Eye (tissue), 1 donor: ENCODE measurements at places on chromosomes 2 and 18.
A peak's percentile ranks its signal among the peaks of the same experiment; 100 is the strongest.

DNA sequence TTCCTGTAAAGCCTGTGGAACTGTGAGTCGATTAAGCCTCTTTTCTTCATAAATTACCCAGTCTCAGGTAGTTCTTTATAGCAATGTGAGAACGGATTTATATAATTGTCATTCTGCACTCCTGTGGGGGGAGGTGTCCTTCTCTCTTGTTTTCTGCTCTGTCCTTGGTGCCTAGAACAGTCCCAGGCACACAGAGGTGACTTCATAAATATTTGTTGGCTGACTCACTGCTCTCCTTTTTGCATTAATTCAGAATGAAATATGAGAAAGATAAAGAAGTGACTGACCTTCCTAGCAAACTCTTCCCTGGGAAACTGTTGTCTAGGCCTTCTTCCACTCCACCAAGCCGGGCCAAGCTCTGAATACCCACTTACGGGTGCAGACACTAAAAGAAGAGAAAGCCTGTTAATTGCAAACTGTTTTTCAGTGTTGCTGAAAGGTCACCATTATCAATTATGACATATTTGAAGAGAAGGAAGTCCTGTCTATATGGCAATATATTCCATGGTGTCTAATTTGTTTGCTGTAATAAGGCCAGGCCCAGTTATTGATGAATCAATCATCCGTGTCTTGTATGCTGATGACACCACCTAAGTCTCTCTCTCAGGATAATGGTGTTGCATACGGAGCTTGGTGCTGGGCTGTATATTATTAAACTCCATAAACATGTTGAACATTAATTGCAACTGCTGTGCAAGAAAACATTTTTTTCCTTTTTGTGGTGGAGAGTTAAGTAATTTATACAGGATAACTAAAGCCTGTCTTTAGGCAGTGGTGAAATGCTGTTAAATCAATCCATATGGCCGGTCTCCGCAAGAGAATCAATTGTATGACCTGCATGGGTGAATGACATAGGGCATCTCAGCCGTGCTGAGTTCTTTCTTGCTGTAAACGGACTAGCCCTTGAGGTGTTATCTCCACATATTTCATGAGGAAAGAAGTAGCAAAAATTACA lies 567.5 kb downstream of the SLC4A3 start:
- DNase-seq, result peak; percentile 26

DNA sequence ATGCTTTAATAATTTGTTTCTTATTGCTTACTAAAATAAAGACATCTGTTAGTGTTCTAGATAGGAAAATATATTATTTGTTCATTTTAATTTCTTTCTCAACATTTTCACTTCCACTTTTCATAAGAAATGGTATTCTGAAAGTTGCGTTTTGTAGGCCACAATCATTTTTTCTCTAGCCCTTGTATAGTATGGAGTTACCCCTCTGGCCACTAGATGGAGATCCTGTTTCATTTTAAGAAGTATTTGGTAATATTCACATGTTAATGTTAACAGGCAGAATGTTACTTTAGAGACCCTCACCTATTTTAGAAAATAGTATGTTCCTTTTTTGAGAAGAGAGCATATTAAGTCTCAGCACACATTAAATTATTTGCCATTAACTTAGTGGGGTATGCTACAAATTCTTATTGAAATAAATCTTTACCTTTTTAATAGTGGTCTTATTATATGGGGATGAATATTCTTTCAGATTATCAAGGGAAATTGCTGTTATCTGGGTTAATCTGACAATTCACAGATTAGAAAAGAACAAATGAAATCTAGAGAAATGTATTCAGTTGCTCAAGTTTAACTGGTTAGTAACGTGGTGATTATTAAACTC lies 73.9 kb upstream of the TTC27 start:
- peak; percentile 70 for DNase-seq

DNA sequence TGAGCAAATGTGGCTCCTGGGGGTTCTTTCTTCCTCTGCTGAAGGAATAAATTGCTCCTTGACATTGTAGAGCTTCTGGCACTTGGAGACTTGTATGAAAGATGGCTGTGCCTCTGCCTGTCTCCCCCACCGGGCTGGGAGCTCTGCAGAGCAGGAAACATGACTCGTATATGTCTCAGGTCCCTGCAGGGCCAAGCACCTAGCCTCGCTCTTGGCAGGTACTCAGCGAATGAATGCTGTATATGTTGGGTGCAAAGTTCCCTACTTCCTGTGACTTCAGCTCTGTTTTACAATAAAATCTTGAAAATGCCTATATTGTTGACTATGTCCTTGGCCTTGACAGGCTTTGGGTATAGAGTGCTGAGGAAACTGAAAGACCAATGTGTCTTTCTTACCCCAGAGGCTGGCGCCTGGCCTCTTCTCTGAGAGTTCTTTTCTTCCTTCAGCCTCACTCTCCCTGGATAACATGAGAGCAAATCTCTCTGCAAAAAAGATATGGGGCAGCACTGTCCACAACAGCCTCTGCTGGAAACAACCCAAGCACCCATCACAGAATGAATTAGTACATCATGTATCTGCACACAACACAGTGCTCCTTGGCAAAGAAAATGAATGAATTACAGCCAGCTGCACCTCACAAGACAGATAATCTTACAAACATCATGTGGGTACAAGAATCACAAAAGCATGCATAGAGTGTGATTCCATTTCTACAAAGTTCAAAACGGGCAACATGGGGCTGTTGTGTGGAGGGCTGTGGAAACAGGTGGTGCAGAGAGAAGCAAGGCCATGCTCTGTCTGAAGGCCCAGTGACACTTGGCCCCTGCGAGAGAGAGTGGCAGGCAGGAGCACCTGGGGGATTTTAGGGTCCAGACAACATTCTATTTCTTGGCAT lies 6.6 kb downstream of the IL1RN start:
- DNase-seq, result no peak

GRCh38 chr2:238097988-238098871 lies 1.9 kb upstream of the ESPNL start:
- DNase-seq, result no peak

DNA sequence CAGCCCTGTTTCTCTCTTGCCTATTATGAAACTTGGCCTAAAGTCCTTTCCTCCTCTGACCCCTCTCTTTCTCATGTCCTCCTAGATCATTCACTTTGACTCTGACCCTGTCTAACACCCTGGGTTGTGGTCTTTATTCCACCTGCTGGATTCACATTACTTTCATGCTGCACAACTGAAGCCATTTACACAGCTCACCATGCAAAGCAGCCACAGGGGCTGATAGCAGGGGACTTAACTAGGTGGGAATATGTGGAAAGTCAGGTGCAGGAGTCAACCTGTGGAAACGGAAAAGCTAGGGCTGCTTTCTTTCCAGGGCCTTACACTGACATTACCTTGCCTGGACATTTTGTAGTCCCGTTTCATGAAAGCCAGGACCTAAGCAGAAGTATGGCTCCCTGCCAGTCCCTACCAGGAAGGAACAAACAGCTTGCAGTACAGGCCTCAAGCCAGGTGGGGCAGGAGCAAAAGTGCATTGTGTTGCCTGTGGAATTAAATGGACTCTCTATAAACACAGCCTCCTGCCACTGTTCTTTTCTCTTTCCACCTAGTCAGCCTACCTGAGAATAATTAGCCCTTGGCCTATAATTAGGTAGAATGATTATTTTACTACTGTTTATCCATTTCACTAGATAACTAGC lies 11.8 kb downstream of the MAPRE3 start:
- DNase-seq, result no peak

DNA sequence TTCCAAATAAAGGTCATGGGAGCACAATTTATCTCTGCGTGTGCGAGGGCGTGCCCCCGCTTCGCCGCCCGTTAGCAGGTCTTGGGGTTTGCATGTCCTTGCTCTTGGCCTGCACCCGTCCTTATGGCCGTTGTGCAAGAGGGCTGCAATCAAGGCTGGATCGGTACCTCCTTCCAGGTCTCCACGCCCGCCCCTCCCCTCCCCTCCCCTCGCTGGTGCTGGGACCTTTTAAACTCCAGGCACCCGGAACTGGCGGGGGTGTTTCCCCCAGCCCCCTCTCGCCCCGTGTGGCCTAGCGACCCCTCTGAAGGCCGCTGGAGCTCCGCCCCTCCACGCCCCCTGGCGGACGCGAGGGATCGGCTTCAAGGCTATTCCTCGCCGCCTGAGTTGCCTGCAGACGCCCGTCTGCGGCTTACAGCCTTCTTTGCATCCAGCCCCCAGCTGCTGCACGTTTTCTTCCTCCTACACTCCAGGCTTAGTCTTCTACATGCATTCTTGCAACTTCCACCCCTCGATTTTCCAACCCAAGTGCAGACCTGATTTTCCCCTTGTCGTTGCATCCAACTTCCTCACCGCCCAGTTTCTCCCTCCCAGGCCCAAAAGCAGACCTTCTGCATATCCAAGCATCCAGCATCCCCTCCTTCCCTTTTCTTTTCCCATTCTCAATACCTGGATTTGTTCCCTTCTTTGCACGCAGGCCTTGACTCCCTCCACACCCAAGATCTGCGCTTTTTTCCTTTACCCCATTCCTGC lies 577 bp downstream of the IDH1 start:
- DNase-seq, result peak; percentile 96

DNA sequence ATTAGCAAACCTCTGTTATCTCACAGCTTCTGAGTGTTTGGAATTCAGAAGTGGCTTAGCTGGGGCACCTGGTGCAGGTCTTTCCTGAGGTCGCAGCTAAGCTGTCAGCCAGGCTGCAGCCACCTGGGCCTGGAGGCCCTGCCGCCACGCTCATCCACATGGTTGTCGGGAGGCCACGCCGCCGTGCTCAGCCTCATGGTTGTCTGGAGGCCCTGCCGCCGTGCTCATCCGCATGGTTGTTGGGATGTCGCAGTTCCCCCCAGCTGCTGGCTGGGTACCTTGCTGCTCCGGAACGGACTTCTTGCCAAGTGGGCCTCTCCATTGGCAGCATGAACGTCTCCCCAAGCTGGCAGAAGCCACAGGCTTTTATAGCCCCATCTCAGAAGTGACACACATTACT lies 24.3 kb upstream of the MPPE1 start:
- DNase-seq, result no peak

GRCh38 chr18:33350256-33350655 lies 90.3 kb downstream of the CCDC178 start:
- DNase-seq, result peak; percentile 13

DNA sequence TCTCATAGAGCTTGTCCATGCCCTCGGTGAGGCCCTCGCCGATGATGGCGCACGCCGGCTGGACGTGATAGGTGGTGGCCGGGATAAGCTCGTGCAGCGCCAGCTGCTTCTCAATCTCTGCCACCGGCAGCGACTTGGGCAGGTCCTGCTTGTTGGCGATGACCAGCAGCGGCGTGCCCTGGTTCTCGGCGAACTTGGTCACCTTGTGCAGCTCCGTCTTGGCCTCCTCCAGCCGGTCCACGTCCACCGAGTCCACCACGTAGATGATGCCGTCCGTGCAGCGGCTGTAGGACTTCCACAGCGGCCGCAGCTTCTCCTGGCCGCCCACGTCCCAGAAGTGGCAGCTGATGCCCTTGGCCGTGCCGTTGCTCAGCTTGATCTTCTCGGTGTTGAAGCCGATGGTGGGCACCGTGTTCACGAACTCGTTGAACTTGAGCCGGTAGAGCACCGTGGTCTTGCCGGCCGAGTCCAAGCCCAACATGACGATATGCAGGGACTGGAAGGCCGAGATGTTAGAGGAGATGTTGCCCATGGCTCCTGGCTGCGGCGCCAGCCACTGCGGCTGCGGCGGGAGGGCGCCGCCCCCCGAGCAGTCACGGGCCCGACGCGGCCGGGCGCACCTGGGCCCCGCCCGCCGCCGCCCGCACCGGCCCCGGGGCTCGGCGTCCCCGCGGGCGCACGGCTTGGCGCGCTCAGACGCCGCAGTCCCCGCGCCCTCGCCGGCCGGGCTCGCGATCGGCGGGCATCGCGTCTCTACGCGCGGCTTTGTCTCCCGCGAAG lies 636 bp downstream of the ARL4C start:
- peak; percentile 84 for DNase-seq
